ENCODE measurements at places on chromosomes 1 and 21.

GRCh38 chr1:185316163-185317033 lies 645 bp downstream of the IVNS1ABP start:
- peak; percentile 94 for DNase-seq

GRCh38 chr1:150874455-150875196 lies 1.8 kb downstream of the ARNT start:
- DNase-seq, result no peak

GRCh38 chr1:163766257-163766918 lies 444.6 kb downstream of the NUF2 start:
- DNase-seq, result no peak

DNA sequence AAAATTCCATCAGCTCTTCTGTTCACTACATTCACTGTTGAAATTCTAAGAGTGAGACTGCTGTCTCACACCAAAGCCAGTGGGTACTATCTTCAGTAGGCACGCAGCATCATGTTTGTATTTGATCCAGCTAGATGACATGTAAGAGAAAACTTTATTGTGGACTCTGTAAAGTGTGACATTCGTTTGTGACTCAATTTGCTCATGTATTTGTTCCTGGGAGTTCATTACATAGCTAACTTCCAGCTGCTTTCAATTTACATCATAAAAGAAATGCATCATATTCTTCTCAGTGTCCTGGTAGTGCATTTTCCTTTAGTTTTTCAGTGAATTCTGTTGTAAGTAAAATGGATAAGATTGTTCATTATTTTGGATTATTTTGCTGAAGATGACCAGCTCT lies 31.4 kb downstream of the CTH start:
- no peak for DNase-seq

DNA sequence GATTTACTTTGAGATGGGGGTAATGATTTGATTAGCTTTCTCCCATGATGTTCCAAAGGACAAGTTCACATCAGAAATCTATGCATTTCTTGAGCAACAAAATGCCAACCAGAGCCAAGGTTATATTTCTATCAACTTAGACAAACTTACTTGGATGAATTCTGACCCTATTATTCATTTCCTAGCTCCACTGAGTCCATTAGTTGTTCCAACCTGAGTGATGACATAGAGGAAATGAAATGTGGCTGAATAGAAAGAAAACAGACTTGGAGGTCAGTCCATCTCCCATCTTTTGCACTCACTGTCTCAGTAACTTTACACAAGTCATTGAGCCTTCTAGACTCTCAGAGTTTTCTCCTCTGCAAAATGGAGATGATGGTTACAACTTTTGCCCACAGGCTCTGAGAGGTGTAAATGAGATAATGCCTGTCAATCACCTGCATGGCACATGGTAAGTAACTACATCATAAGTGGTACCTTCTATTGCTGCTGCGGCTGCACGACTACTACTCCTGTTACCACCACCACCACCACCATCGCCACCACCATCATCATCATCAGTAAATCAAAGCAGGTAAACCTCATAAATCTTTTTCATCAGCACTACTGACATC lies 98.2 kb downstream of the PTPN14 start:
- DNase-seq, result no peak

DNA sequence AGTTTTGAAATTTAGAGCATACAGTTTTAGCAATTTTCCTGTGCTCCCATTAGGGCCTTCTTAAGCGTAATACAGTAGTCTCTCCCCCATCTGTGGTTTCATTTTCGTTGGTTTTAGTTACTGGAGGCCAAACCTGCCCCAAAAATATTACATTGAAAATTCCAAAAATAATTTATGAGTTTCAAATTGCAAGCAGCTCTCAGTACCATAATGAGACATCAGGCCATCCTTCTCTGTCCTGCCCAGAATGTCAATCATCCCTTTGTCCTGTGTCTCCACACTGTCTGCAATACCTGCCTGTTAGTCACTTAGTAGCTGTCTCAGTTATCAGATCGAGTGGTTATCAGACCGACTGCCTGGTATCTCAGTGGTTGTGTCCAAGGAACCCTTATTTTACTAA lies 45.4 kb downstream of the ADSS2 start:
- DNase-seq, result no peak

- DNase-seq, result no peak
These were observed 7.7 kb upstream of the AGTRAP start for GRCh38 chr1:11728126-11728806.

GRCh38 chr1:39149509-39149908 lies 55.0 kb upstream of the MACF1 start:
- no peak for DNase-seq

GRCh38 chr1:98001764-98002163 lies 80.9 kb upstream of the DPYD start:
- no peak for DNase-seq

DNA sequence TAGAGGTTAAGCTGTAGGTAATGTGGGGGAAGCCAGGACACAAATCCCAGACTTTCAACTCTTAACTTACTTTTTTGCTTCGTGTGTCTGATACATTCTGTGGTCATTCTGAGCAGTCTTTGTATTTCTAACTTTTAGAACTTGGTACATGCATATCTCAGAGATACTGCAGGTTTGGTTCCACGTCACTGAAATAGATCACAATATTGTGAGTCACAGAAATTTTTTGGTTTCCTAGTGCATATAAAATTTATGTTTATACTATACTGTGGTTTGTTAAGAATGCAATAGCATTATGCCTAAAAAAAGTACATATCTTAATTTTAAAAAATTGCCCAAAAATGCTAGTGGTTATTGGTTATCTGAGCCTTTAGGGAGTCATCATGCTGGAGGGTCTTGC lies 3.2 kb downstream of the URB2 start:
- DNase-seq, result no peak

- DNase-seq, result peak; percentile 48
These were observed at the start of gene OLIG1 for GRCh38 chr21:33069994-33070743. Gene OLIG1, plus strand, starts transcription at chr21:33070141. Its CDS starts 106 bp downstream, at chr21:33070247.

DNA sequence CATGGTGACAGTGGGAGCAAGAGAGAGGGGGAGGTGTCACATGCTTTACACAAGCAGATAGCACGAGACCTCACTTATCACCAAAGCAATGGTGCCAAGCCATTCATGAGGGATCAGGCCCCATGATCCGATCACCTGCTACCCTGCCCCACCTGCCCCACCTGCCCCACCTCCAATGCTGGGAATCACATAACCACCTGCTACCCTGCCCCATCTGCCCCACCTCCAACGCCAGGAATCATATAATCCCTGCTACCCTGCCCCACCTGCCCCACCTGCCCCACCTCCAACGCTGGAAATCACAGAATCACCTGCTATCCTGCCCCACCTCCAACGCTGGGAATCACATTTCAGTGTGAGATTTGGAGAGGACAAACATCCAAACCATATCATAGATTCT lies 10.6 kb upstream of the AIRE start:
- DNase-seq, result no peak

DNA sequence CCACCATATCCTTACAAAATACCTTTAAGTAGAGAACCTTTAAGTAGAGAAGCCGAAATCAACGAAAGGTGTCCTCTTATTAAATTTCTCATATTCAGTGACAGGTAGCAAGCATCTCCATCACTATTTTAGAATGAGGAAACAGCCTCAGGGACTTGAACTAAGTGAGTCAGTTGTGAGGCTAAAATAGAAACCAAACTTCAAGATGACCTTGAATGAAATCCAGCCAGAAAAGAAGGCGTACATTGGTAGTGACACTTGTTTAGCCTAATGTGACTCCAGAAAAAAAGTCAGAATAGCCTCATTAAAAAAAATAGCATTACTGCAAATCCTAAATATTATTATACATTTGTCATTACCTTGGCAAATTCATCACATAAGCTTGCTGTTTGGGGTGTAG lies 20.1 kb downstream of the RGS8 start:
- no peak for DNase-seq

DNA sequence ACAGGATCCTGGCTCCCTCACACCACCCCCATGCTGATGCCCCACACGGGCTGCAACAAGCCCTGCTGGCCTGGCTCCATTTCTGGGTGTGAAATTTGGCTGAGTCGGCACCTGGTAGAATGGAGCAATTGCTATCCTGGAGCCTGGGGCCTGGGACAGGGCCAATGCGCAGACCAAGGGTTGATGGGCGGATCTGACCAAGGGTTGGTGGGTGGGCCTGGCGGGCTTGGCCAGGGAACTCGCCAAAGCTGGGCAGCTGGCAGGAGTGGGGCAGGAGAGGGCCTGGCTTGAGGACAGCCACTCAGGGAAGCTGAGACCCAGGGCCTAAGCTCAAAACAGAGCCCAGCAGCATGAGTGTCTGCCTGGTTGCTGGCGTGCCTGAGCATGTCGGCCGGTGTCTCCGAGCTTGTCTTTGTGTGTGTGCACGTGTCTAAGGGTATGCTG lies 70.9 kb upstream of the POU3F1 start:
- DNase-seq, result no peak

DNA sequence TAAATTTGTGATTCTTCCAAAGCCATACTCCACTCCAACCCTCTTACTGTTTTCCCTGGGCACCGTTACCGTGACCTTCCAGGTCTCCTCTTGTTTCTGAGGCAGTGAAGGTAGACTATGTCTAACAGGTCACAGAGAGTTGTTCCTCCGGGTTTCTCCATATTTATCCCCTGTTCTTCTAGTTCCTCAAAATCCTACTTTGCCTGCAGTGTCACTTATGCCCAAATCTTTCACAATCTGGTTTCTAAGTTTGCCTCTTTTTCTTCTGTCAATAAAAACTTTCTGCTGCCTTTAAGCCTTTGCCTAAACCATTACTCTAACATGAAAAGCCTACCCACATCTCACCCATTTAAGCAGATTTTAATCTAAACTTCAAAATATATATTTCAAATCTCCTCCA lies 87.7 kb downstream of the C4BPA start:
- DNase-seq, result no peak

GRCh38 chr1:180327089-180327488 lies 97.0 kb downstream of the LHX4 start:
- DNase-seq, result no peak

DNA sequence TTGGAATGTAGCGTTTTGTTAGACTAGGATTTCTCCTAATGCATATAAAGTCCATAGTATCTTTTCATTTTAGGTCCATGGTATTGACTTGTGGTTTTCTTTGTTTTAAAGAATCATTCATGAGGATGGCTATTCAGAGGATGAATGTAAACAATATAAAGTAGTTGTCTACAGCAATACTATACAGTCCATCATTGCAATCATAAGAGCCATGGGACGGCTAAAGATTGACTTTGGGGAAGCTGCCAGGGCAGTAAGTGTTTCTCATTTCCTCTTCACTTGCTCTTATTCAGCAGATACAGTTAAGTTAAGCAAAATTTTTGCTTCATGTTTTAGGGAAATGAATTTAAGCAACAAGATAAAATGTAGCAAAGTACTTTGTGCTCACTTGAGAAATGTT lies 25.4 kb downstream of the GNAI3 start:
- DNase-seq, result no peak

GRCh38 chr1:210978316-210978973 lies 155.5 kb downstream of the KCNH1 start:
- no peak for DNase-seq

DNA sequence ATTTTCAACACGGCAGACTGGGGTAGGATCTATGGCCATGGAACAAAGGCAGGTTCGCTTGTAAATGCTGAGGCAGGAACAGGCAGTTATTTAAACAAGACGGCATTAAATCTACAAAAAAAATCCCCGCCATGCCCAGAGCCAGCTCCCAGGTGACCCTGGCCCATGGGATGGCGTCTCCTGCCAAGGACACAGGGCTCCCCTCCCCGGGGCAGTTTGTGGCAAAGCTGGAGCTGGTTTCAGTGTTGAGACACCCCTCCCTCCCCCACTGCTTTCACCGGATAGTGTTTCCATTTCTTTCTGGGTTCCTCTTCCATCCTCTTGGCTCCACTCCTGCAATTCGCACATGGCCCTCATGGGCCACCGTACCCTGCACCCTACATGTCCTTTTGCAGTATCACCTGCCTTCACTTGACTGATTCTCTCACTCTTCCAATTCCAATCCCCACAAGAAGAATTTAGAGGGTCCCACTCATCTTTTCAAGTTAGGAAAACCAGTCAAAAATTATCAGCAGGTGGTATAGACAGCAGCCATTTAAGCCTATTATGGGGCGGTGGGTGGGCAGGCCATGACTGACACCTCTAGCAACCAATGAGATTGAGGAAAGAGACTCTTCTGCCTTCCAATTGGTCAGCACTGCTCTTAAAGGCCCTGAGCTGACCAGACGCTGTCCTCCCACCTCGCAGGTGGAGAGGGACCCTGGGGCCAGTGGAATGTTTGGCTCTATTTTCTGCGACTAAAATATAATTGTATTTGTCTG lies 52.0 kb downstream of the OLIG1 start:
- DNase-seq, result no peak

DNA sequence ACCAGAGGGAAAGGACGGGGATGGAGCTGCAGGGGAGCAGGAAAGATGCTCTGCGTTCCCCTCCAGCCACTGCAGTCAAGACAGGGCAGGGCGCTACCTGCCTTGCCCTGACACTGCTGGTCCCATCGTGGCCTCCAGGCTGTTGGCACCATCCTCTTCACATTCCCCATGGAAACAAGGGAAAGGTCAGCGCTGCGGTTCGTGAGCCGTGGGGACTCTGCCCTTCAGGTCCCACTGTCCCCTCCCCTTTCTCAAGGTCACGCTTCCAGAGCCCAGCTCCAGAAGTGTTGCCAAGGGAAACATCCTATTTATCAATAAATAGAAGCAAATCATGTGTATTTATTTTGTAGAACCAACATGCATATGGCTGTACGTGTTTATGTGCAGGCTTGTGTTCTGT lies 56.0 kb downstream of the PGBD5 start:
- DNase-seq, result no peak

DNA sequence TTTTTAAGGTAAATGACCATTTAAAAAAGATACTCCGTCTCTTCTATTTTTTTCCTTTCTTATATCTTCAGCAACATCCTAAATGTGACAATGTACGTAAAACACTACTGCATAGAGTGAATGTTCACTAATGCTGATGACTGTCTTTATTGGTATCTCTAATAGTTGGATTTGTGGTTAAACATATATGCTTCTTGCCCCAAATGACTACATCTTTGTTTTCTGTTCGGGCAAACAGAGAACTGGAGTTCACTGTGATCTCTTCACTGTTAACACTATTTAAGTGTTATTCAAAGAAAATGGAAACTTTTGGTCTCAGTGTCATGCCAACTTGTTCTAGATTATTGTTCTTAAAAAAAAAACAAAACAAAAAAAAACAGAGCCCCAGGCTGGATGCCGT lies 109.4 kb downstream of the KIF26B start:
- DNase-seq, result no peak

Measured in activated CD8-positive, alpha-beta T cell treated with anti-CD3 and anti-CD28 coated beads for 36 hours (primary cell).